ENCODE measurements at places on chromosomes 16 and 17. TPM values are rescaled to one million over a fixed set of nuclear protein-coding genes. Genes with fewer than 3 reads are reported as not detected.

PRSS36 gene
- total RNA-seq, result 0.17 TPM

TMEM88 gene
- total RNA-seq, result not detected

HSD17B1 gene
- total RNA-seq, result 2.6 TPM

CIITA gene
- 0.66 TPM for total RNA-seq

TMIGD1 gene
- not detected for total RNA-seq

TBC1D24 gene
- 10.9 TPM for total RNA-seq

TP53TG3B gene
- total RNA-seq, result not detected

GRCh38 chr16:87721622-87722585 is 43.9 kb downstream of the KLHDC4 start:
- no peak for DNase-seq

GRCh38 chr16:25716186-25716585 is 24.4 kb downstream of the HS3ST4 start:
- DNase-seq, result no peak

- peak; percentile 20 for DNase-seq
These were observed 2.2 kb downstream of the KRT12 start for GRCh38 chr17:40864661-40865390.

DNA sequence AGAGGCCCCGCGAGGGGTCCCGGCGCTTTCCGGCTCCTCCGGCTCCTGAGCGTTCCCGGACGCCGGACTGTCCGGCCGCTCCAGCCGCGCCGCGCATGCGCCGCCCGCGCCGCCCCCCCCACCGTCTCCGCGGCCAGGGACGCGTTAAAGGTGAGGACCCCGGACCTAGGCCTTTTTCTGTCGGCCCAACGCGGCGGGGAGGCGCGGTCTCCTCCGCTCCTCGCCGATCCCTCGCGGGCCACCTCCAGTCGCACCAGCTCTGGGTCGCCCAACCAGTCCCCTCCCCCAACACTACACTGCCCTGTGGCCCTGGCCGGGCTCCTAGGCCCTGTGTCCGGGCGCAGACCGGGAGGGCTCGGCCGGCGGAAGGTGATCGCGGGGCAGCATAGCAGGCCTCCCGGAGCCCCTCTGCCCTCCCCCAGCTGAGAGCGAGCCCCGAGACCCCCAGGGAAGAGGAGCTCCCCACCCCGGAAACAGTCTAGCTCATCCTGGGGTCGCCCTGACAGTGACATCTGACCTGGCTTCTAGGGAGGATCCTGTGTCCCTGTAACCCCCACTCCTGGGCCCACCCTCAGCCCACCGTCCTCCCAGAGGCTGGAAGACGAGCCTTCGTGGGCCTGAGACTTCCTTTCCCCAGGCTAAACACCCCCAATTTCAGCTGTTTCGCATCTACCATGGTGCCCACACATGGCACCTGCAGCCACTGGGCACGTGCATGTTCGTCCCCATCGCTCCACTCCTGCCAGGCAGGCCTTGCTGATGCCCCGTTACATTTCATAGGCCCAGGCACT is 14.7 kb upstream of the BCAR1 start:
- DNase-seq, result no peak

GRCh38 chr16:30372038-30372712 is 1.9 kb upstream of the TBC1D10B start:
- no peak for DNase-seq

- DNase-seq, result no peak
These were observed 5.8 kb upstream of the TRAF4 start for GRCh38 chr17:28737770-28738679.

DNA sequence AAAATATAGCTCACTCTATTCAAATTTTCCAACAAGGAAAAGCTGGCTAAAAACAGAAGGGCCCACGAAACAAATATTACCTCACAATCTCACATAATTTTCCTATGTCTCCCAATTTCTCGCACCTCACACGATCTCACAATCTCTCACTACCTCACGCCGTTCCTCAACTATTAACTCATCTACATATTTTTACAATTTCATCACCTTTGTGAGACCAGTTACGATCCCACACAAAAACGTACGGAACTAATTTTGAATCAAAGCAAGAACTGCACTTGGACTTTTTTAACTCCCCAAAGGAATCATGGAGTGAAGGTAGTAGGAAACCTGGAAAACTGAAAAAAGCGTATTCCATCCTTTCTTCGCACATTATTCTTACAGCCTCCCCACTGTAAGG is 1.1 kb downstream of the CBX1 start:
- peak; percentile 79 for DNase-seq

- DNase-seq, result no peak
These were observed 389.8 kb downstream of the SNX29 start for GRCh38 chr16:12366313-12366712.

GRCh38 chr17:56913353-56913866 is 439 bp downstream of the TRIM25 start:
- DNase-seq, result no peak

- DNase-seq, result no peak
These were observed 57.2 kb downstream of the C16orf82 start for GRCh38 chr16:27123795-27124409.

DNA sequence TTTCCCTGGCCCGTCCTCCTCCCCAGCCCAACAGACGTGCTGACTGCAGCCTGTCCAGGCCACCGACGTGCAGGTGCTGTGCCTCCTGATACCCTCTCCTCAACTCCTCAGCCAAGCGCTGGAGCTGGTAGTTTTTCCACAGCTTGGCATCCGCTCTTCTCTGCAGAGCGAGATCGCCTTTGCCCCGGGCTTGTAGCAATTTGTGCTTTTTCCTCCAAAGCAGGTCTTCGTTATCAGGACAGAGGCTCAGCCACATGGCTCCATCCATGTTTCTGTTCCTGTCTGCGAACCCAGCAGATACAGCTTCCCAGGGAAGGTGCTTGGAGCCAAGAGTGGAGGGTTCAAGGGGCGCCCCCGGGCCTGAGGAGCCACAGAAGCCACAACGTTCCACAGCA is 10.9 kb downstream of the CEP295NL start:
- no peak for DNase-seq

- no peak for DNase-seq
These were observed 10.5 kb downstream of the TSPOAP1 start for GRCh38 chr17:58318065-58318481.

GRCh38 chr16:68237243-68238028 is 1.5 kb upstream of the ESRP2 start:
- peak; percentile 96 for DNase-seq

- DNase-seq, result no peak
These were observed 875 bp downstream of the PRKCB start for GRCh38 chr16:23836404-23837311.

All from fibroblast of lung (primary cell).